Stomach (tissue), 19 donors: ENCODE measurements at places on chromosomes 1 and 21.

DNA sequence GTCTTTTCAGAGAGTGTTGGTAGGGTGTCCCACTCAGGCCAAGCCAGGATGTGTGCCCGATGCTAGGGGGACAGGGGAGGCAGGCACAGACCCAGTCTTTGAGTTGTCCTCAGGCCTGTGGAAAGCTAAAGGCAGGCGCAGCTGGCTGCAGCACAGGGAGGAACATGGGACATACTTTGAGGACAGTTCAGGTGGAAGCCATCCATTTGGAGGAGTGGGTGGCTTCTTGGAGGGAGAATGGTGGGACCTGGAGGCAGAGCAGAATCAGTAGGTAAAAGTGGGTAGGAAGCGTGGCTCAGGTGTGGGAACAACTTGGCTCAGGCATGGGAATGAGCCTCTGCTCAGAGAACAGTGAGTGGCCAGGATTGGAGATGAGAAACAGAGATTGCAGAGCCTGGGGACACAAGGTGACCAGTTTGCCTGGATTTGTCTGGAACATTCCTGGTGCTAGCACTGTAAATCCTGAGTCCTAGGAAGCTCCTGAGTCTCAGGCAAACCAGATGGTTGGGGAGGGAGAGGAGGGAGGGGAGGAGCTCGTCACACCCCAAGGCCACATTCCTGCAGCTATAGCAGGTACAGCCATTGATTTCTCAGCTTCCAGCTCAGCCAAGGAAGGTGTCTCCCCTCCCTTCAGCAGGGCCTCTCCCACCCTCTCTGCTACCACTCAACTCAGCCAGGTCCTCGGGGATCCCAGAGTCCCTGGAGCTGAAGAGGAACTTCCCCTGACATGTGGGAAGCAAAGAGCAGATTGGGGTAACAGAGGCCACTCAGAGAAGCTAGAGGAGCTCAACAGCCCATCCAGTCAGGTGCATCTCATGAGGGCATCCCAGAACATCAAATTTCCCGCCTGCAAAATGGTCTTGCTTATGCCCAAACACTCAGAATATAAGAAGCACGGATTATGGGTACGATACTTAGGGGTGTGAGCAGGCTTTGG lies 65.2 kb upstream of the TINAGL1 start:
- no peak overlapping the region for H3K27ac ChIP-seq
- peak; percentile 77 for DNase-seq
- H3K36me3 ChIP-seq, result no peaks in the 10 kb centered on the region

DNA sequence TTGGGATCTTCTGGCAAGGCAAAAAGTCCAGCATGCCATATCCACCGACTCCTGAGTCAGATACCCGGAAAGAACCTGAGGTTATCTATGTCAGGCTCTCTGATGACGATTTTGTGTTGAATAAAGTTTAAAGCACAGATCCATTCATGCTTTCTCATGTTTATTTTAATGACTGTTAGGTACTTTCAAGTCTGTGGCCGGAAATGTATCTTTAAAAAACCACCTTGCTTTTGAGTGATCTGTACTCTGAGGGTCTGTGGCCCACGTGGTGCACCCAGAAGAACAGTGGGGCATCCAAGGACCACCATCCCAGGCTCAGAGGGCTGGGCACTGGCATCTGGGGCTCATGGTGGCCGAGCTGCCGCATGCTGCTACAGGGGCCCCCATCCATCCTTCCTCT lies 30.1 kb upstream of the VASH2 start:
- no peaks in the 10 kb centered on the region for H3K4me1 ChIP-seq
- no peak overlapping the region for H3K27ac ChIP-seq
- no peaks in the 10 kb centered on the region for H3K36me3 ChIP-seq
- DNase-seq, result no peak

DNA sequence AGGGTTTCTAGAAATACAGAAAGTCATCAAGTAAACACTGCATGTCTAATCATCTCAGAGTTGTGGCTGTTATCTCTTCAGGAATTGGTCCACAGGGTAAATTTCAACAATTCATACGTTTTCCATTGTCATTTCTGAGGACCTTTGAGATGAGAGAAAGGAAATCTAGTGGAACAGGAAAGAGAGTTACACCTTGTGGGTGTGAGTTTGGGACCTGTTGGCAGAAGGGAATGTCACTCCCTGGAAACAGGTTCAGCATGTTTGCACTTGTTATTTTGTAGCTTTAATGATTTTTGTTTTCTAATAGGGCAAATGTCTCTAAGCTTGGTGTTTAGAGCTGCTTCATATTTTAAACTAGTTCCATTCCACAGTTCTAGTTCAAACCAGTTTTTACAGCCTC lies 5.6 kb downstream of the TMEM167B start:
- no peaks in the 10 kb centered on the region for H3K27me3 ChIP-seq
- peaks cover 43% of the 10 kb centered on the region for H3K4me1 ChIP-seq
- no peak for DNase-seq
- no peak overlapping the region for H3K4me3 ChIP-seq
- no peak overlapping the region for H3K27ac ChIP-seq
- peaks cover 32% of the 10 kb centered on the region for H3K36me3 ChIP-seq

DNA sequence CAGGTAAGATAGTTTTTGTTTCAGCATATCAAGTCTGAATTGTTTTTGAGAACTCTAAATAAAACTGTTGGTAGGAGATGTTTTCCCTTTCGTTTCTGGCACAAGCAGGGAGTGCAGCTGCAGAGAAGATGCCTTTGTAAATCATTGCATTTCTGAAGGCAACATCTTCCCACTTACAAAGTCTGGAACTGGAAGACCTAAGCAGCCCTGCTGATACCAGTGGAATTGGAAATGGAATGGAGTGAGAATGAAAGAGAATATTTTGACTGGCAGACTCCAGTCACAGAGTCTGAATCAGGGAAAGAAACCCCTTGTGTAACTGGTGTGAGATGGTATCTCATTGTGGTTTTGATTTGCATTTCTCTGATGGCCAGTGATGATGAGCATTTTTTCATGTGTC lies 815.6 kb downstream of the LTN1 start:
- DNase-seq, result no peak
- no peak overlapping the region for H3K27ac ChIP-seq
- H3K4me1 ChIP-seq, result no peaks in the 10 kb centered on the region
- no peaks in the 10 kb centered on the region for H3K27me3 ChIP-seq
- no peaks in the 10 kb centered on the region for H3K36me3 ChIP-seq
- no peak overlapping the region for H3K4me3 ChIP-seq

GRCh38 chr1:32960819-32961355 lies 3.7 kb downstream of the RNF19B start:
- H3K4me3 ChIP-seq, result no peak overlapping the region
- H3K4me1 ChIP-seq, result peaks cover 38% of the 10 kb centered on the region
- H3K27ac ChIP-seq, result no peak overlapping the region
- no peak for DNase-seq
